ENCODE measurements at places on chromosomes 16 and 17.

GRCh38 chr16:2002406-2003230 lies 7.0 kb downstream of the ZNF598 start:
- no peak for DNase-seq

GRCh38 chr17:49157784-49158183 lies 25.2 kb downstream of the B4GALNT2 start:
- DNase-seq, result no peak

DNA sequence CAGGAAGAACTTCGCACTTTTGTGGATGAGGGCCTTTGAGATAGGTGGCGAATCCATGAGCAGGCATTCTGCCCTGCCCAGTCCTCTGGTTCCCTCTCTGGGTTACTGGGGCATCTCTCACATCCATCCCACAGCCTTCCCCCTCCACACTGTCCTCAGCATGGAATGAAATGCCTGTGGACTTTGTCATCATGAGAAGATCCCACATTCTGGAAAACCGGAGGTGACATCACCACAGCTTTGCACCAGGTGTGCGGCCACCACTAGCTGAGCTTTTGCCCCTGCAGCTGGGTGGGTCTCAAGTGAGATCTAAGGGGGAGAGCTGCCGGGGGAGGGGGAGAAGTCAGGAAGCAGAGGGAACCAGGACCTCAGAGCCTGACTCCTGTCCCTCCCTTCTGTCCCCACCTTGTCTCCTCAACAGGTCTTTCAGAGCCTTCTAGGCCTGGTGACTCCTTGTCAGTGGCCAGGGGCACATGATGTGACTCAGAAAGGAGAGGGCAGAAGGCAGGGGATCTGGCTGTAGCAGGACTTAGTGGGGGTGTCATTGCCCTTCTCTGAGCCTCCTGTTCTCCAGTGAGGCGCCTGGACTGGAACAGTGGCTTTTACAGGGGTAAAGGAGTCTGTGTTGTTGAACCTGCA lies 40.0 kb upstream of the DLX4 start:
- DNase-seq, result no peak

DNA sequence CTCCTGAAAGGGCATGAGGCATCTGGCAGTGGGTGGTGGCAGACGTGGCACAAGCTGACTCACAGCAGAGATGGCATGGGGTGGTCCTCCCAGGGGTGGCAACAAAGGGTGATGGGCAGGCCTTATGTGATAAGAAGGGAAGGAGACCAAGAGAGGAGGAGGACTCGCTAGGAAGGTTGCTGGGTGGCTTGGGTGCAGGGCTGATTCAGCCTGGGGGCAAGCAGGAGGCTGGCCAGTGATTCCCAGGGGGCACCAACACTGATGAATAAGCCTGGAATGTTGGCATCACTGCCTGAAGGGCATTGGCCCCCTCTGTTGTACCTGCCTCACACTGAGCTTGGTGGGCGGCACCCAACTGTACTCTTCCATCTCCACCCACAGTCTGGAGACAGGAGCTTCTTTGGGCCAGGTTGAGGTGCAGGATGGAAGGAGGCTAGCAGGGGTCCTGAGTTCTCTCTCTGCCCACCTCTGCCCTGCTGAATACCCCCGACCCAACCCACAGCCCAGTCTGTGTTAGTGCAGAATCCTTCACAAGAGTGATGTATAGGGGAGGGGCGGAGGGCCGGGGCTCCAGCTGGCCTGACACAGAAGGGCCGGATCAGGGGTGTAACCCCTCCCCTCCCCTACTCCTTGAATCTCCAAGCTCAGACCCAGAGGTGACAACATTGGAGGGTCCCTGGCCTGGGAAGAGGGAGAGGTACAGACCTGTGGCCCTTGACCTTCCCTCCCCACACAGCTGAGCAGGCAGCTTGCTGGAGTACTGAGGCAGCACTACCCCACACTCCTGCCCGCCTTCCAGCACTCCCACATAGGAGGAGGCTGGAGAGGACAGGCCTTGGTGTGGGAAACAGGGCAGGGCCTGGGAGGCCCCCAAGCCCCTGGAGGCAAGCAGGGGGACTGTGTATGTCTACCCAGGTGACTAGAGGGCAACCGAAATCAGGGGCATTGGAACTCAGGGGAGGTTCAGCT lies 2.6 kb downstream of the STAC2 start:
- no peak for DNase-seq

DNA sequence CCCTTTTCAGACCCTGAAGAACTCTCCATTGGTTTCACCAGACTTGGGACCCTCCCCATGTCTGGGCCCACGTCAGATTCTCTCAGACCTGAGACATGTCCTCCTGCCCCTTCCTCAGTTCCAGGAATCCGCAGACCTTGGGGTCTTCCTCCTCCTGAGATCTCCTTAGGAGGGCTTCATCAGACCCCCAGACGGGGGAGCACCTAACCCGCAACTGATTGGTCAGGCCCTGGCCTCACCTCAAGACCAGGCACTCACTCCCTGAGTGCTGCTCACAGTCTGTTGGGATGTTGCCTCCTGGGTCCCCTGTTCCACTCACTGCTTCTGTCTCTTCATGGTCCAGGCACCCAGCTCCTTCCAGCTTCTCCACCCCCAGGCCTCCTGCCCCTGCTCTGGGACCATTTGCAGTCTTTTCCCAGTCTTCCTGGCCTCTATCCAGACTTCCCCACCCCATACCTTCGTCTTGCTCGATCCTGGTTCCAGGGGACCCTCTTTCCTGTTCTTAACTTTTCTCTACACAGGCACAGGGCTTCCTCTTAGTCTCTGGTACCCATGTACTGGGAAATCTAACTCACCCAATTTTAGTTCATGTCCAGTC lies 1.2 kb downstream of the GID4 start:
- no peak for DNase-seq

DNA sequence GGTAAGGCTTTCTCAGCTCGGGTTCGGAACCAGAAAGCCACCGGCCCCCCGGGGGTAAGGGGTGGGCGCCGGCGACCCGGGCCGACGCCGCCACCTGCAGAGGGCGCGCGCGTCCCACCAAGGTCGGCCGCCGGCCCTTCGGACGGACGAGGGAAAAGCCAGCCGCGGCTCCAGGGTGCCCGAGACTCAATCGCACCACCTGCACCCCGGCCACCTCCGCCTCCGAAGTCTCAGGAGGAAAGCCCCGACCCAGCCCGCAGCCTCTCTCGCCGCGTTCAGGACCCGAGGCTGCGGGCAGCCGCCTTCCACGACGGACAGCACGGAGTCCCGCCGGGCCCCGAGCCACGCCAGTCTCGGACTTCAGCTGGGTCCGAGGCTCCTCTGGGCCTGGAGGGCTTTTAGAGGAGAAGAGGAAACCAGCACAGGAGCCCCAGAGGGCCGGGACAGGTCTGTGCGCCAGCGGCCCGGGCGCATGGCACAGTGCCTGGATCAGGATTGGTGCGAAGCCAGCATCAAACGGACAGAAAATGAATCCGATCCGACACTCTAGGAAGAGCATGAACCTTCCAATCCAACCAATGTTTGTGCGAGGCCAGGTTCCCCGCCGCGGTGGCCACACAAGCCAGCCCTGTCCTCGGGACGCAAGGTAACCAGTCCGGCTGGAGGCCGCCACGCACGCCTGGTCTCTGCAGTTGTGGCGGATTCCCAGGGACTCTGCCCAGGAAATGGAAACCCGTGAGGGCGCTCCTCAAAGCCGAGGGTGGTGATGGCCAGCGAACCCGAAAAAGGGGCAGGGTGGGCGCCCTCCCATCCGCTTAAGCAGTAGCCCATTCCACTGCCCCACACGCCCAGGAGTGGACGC lies 6.7 kb downstream of the CBX8 start:
- no peak for DNase-seq

DNA sequence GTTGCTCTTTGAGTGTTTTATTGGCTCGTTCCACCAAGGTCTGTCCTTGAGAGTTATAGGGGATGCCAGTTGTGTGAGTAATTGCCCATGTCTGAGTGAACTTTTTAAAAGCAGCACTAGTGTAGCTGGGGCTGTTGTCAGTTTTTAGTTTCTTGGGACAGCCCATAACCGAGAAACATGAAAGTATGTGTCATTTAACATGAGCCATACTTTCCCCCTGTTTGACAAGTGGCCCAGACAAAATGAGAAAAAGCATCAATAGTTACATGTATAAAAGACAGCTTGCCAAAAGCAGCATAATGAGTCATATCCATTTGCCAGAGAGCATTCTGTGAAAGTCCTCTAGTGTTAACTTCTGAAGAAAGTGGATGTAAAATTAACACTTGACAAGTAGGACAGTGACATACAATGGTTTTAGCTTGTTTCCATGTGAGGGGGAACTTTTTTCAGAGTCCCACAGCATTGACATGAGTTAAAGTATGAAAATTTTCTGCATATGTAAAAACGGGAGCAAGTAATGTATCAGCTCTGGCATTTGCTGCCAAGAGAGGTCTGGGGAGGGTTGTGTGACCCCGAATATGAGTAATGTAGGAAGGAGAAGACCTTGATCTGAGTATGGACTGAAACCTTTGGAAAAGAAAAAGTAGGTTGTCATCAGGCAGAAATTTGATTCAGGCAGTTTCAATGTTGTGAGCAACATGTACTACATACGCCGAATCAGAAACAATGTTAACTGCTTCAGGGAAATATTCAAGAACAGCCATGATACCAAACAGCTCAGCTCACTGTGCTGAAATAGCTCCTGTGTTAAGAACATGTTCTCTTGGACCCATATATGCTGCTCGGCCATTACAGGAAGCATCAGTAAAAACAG lies 56.8 kb upstream of the ARL4D start:
- no peak for DNase-seq

DNA sequence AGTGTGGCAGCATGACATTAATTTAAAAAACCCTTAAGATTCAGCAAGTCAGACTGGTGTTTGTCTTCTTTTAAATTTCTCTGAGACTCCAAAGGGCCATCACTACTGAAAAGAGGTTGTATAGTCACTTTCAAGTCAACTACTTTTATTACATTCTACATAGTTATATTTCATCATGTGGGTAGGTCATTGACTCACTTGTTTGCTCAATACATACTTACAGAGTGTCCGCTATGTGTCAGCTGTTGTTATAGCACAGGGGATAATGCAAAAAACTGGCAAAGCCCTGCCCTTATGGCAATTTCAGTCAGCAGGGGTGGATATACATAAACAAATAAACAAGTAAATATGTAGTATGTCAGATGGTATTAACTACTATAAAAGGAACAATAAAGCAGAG lies 2.5 kb upstream of the MYH4 start:
- DNase-seq, result no peak

GRCh38 chr16:46748775-46749705 lies 896 bp upstream of the MYLK3 start:
- DNase-seq, result no peak

DNA sequence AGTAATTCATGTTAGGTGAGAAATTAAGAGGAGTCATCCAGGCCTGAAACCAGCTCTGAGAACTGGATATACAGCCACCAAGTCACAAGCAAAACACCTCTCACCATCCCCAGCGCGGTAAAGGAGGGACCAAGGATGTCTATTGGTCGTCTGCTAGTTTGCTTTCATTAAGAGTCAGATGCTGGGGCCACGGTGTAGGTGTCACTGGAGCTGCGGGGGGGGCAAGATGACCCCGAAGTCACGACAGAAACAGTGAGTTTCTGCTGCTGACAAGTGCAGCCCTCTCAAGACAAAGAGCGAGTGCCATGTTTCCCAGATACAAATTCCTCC lies 790 bp downstream of the NCBP3 start:
- no peak for DNase-seq

- no peak for DNase-seq
Measured at GRCh38 chr16:25228372-25228771, 11.6 kb downstream of the AQP8 start.

GRCh38 chr17:28972437-28972836 lies 21.1 kb upstream of the PHF12 start:
- no peak for DNase-seq

- DNase-seq, result no peak
Measured at GRCh38 chr16:81933361-81933760, 77.9 kb downstream of the SDR42E1 start.

- DNase-seq, result no peak
Measured at GRCh38 chr16:23833960-23834685, 1.7 kb upstream of the PRKCB start.

DNA sequence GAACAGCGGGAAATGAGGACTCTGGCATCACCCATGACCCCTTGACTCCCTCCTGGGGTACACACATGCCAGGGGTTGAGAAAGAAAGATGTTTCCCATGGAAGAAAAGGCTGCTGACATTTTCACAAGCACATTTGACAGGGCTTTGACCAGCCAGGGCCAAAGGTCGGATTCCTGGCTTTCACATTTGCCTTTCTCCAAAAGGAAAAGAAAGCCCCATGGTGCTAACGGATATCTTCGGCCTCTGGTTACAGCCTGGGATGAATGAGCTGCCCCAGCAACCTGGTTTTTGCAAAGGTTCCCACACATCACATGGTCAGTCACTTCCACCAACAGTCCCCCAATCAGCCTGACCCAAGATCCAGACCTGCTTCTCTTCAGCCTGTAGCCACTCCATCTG lies 478.2 kb upstream of the CDH11 start:
- no peak for DNase-seq

GRCh38 chr16:57889522-57889921 lies 81.4 kb downstream of the CNGB1 start:
- DNase-seq, result no peak

- DNase-seq, result no peak
Measured at GRCh38 chr16:75311383-75311938, 60.0 kb upstream of the BCAR1 start.

- no peak for DNase-seq
Measured at GRCh38 chr17:27873746-27874145, 19.4 kb downstream of the LYRM9 start.

- DNase-seq, result no peak
Measured at GRCh38 chr17:50165867-50166517, at the start of gene SGCA. Gene SGCA (plus strand): TSS chr17:50166005. CDS start chr17:50166041, 36 bp downstream.

GRCh38 chr16:81599034-81599744 lies 154.6 kb downstream of the CMIP start:
- no peak for DNase-seq

DNA sequence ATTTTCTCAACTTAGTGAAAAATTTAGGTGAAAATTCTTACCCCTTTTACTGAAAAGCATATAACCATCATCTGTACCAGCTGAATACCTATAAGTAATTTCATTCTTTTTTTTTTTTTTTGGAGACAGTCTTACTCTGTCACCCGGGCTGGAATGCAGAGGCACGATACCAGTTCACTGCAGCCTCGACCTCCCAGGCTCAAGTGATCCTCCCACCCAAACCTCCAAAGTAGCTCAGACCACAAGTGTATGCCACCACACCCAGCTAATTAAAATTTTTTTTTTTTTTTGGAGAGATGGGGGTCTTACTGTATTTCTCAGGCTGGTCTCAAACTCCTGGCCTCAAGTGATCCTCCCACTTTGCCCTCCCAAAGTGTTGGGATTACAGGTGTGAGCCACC lies 33.8 kb downstream of the TUBD1 start:
- DNase-seq, result no peak

- no peak for DNase-seq
Measured at GRCh38 chr17:4487296-4487695, 11.4 kb upstream of the SPNS2 start.

GRCh38 chr17:77768248-77768852 lies 190.2 kb upstream of the TNRC6C start:
- no peak for DNase-seq

- DNase-seq, result no peak
Measured at GRCh38 chr17:11986942-11987329, 10.3 kb downstream of the ZNF18 start.

GRCh38 chr17:14827396-14827919 lies 437.7 kb downstream of the PMP22 start:
- no peak for DNase-seq
